ENCODE measurements at places on chromosomes 11 and 22.
A peak's percentile ranks its signal among the peaks of the same experiment; 100 is the strongest.

DNA sequence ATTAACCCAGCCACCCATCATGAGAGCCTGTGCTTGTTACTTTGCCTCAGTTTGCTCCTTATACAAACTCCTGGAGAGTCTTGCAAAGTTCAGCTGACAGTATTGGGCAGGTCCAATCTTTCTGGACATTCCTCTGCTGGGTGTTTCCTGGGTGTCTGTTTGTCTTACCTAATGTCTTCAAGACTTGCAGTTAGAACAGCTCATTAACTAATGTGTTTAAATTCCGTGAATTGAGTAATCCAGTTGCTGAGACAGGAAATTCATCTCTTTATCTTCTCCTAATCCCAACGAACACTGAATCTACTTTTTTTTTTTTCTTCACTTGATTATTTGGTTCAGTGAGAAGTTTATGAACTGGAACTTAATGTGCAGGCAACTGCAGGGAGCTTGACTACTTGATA lies 20.6 kb downstream of the BCO2 start:
- DNase-seq, result peak; percentile 15

DNA sequence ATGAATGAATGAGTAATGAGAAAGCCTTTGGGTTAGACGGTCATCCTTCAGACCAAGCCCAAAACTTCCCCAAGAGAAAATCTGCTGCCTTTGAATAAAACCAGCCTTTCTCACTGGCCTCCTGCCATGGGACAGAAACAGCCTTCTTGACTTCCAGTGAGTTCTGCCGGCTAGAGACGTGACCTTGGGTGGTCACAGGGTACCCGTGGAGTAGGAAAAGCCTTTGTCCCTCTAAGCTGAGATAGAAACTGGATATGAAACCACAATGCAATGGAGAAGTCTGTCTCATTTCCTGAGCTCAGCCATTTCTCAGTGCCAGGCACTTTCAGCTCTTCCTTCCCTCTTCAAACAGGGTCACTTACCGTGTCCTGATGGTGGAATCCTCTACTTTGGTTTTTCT lies 21.2 kb upstream of the YWHAH start:
- DNase-seq, result no peak

DNA sequence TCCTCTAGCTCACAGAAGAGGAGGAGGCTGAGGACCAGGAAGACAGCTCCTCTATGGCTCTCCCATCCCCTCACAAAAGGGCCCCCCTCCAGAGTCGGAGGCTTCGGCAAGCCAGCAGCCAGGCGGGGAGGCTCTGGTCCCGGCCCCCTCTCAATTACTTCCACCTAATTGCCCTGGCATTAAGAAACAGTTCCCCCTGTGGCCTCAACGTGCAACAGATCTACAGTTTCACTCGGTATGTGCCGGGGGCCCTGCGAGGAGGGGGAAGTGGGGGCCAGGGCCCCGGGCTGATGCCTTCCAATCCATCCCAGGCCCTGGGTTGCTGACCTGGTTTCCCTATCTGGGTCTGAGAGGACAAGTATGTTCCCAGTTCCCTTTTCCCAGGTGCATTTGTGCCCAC lies 7.9 kb downstream of the FOXR1 start:
- no peak for DNase-seq

- DNase-seq, result peak; percentile 94
Observed at GRCh38 chr11:13008625-13009475, at the start of gene RASSF10. TSS of gene RASSF10 (plus strand) at chr11:13009316. CDS start at chr11:13009577, 261 bp downstream.

- no peak for DNase-seq
Observed at GRCh38 chr11:125072218-125072960, 9.3 kb downstream of the SLC37A2 start.

GRCh38 chr22:45150139-45150538 lies 13.6 kb upstream of the NUP50 start:
- DNase-seq, result no peak

GRCh38 chr11:57325735-57326048 lies 940 bp upstream of the TNKS1BP1 start:
- peak; percentile 71 for DNase-seq

- peak; percentile 44 for DNase-seq
Observed at GRCh38 chr11:74418509-74418895, 20.3 kb upstream of the PGM2L1 start.

GRCh38 chr11:130865774-130866114 lies 50.5 kb downstream of the SNX19 start:
- DNase-seq, result no peak
